NCI-H345 (cell line): ENCODE measurements at places on chromosomes 16 and 17.

GRCh38 chr16:84509032-84509950, 4.8 kb upstream of the MEAK7 start:
- DNase-seq: no peak

DNA sequence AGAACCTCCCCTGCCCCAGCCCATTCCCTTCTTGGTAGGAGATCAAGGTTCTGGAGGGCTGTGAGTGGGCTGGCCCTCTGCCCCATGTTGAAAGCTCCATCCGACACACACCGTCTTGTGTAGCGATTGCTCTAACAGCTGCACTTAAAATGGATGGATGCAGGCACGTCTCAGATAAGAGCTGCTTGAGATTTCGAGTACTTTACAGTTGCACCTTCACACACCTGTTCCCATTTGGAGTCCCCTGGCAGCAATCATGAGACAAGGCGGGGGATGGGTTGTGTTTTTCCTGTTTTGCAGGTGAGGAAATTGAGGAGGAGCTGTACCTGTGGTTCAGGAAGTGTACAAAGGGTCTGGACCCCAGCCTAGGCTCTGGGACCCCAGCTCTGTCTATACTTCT, 25.6 kb upstream of the TAC4 start:
- DNase-seq: peak; percentile 72

DNA sequence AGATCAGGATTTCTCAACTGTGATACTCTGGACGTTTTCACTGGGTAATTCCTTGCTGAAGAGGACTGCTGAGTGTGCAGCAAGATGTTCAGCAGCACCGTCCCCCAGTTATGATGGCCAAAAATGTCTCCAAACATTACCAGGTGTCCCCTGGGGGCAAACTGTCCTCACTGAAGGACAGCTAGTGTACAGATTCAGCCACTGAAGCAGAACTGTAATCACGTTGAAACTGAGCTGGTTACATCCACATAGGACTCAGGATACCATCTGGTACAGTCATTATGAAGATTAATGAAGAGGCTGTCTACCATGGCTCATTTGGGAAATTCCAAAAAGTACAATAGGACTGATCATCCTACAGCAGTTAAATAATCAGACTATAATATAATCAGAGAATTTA, 43.3 kb upstream of the GINS3 start:
- DNase-seq: no peak

DNA sequence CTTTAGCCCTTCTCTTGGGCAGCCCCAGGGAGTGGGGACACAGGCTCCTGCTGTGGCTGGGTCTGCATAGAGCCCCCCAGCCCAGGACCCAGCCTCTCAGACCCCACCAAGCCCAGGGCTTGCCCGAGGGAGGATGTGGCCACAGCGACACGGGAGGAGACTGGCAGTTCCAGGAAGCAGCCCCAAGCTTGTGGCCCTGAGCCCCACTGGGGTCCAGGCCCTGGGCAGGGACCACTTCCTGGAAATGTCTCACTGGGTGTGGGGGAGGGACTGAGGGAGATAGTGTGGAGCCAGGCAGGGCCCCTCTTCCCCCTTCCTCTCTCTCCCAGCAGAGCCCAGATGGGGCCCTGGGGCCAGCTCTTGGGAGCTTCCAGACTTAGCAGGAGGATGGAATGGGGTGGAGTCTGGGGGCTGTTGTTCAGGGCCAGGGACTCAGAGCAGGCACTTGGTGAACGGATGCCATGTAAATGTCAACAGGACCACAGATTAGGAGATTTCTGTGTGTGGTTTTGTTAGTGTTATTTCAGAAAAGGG, 35.3 kb downstream of the ADGRG5 start:
- DNase-seq: no peak

- DNase-seq: no peak
These were observed 14.6 kb downstream of the ADCY7 start for GRCh38 chr16:50280932-50281331.

DNA sequence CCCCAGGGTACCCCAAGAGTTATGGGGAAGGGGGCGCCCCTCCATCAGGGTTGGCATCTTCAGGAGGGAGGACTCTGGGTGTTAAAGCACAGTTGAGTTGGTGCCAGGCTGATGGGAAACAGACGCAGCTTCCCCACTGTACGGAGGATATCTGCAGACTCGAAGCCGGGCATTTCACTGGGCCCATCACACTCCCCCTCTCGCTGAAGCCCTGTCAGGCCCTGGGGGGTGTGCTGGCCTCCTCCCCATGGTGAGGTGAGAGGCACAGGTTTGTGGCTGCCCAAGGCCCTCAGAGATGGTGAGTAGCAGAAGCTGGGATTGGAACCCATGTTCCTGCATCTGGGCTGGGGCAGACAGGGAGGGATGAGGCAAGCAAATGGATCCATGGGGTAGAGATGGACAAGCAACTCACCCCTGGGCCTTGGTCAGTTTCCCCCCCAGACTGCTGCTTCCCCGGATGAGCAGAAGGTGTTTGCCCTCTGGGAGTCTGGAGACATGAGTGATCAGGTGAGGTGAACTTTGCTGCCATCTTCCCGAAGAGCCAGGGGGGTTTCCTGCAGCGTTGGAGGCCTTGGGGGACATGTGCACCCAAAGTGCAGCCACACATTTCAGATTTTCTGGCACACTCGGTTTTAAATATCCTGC, 31.0 kb downstream of the POLR3E start:
- no peak for DNase-seq

- DNase-seq: no peak
These were observed 401.5 kb downstream of the SLC39A11 start for GRCh38 chr17:72691017-72691416.

DNA sequence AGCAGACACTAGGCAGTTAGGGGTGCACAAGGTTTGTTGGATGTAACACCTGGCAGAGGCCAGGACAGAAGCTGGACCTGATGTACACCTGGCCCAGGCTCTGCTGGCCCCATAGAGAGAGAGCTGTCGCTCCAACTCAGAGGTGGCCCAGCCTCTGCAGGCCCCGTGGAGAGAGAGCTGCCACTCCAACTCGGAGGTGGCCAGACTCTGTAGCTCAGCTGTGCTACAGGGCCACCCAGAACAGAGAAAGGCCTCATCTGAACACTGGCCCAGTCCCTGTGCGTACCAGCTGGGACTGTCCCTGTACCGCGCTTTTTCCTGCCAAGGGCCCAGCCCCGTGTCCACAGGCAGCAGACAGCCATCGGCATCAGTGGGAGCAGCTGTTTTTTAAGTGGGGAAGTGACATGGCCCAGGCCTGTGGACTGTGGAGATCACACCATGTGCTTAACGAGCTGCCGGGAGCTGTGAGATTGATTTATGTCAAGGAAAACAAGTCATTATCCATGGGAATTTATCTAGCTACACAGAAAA, 176.4 kb upstream of the CHMP6 start:
- DNase-seq: no peak

DNA sequence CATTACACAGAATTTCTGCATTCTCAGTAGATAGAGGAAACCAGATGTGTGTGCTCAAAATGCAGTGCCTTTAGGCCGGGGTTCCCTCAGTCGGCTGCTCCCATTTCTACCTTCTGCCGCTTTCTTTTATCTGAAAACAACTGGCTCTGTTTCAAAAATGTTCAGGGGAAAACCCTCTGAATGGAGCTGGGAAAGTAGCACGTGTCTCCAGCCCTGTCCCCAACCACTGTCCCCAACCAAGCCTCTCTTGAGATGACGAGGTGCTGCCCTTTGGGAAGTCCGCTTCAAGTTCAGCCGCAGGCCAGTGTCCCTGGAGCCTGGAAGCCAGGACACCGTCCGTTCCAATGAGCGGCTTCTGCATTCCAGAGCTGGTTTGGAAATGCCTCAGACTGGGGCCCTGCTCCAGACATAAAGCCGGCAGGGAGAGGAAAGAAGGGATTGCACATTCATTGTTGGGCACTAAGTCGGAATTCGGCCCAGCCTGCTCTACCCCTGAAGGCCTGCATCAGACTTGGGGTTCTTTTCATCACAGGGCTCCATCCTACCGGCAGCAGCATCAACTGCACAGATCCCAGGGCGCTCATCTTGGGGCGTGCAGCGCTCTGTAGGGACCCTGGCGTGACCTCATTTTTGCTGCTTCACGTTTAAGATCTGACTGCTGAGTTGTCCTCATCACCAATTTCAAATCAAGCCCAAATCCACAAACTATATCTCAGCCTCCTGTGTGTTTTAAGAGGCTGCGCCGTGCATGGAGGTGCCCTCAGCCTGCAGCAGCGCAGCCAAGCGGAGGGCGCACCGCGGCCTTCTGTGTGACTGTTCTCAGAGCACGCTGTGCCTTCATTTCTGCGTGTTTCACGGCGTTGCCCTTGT, 111.3 kb downstream of the BANP start:
- no peak for DNase-seq

- no peak for DNase-seq
These were observed 29.5 kb downstream of the RNF213 start for GRCh38 chr17:80290156-80290555.

- no peak for DNase-seq
These were observed 8.3 kb downstream of the FHOD1 start for GRCh38 chr16:67238806-67239470.

- no peak for DNase-seq
These were observed 182.9 kb downstream of the MAF start for GRCh38 chr16:79417601-79418008.

- DNase-seq: no peak
These were observed 2.8 kb downstream of the KRT10 start for GRCh38 chr17:40819528-40820125.

DNA sequence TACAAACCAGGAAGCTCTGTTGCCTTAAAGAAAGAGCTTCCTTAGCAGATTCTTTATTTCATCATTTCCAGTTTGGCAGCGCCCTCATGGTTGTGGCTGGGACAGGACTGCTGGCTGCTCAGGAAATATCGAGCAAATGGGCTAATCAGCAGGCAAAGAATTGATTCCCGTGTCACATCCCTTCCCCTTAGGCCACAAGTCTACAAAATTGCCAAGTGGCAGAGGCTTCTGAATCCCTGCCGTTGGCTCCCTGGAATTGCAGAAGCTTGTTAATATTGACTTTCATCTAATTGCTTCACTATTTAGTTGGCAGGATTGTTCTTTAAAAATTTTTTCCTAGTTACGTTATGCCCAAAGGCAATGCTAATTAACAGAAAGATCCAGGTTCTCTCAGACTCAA, 456.3 kb upstream of the ERCC4 start:
- no peak for DNase-seq

DNA sequence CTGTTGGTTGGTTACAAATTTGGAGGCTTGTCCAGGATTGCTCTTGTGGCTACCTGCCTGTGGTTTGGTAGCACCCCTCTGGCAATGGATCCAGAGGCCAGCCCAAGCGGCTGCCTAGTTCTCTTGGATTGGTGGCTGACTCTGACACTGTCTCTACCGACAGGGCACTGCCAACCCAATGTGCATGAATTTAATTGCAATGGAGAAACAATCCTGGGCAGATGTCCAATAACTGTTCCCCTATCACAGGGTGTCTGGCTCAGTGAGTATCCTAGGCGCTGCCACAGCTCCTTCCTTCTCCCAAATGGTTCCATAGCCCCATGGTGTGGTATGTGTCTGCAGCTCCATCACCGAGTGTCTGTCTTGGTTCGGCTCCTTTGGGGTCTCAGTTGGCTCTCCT, 19.5 kb downstream of the N4BP1 start:
- no peak for DNase-seq

DNA sequence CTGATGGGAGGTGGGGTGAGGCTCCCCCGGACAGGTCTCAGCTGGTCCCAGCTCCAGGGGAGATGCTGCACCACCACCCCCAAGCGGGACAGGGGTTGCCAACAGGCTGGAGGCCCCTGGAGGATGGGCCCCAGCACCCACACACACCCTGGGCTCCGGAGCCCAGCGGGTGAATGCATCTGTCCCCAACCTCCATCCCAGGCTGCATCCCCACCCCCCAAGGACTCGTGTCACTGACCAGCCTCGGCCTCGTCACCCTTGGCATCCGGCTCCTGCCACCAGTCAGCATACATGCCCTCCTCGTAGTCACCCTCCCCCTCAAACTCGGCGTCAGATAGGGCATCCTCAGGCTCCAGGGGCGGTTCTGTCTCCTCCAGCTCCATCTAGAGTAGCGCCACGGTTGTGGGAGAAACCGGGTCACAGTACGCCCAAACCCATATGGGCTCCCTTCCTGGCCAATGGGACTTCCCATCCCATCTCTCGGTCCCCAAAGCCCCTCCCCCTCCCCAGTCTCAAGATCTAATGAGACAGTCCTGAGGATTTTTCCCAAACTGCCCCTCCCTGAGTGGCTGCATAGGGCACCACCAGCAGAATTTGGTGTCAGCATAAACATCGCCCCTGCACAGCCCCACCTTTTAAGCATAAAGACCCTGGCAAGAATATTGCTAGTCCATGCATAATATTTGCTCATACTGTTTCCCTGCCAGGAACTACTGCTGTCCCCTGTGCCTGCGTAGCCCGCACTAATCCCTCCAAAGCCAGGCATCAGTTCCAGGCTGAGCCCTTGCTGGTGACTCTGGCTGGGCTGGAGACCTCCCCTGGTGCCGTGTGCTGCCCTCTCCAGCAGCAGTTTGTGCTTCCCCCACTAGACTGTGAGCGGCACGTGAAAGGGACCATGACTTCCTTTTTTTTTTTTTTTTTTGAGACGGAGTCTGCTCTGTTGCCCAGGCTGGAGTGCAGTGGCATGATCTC, 8.4 kb downstream of the P3H4 start:
- no peak for DNase-seq

DNA sequence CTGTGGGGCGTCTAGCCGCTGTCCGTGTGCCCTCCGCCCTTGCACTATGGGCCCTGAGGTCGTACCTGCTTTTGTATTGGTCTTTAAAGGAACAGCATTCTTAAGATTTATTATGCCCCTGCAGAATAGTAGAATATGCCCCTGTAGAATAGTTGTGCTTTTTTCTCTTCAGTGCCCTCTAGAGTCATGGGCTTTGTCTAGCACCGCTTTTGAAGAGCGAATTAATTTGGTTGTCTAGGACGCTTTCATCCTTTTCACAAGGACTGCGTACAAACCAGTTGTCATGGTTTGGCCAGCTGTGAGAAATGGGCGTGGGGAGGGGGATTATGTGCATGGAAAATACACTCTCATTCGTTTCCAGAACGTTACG, 621 bp downstream of the CEP95 start:
- DNase-seq: peak; percentile 61

- no peak for DNase-seq
These were observed 3.5 kb downstream of the FMNL1 start for GRCh38 chr17:45225051-45225700.

DNA sequence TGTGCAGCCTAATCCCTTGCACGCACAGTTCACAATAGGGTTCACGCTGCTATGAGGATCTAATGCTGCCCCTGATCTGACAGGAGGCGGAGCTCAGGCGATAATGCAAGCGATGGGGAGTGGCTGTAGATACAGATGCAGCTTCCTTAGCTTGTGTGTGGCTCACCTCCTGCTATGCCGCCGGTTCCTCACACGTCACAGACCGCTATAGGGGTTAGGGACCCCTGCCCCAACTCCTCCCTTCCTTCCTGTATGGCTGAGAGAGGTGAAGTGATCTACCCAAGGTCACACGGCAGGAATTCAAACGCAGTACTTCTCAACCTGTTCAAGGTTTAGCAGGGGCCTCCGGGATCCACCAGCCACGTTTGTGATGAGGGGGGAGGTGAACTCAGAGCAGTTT, 13.4 kb upstream of the PLLP start:
- DNase-seq: no peak

- no peak for DNase-seq
These were observed 191.8 kb downstream of the XYLT1 start for GRCh38 chr16:17278988-17279387.
